ENCODE measurements at places on chromosomes 13 and 19. TPM values are rescaled to one million over a fixed set of nuclear protein-coding genes. Genes with fewer than 3 reads are reported as not detected.

- no peak for DNase-seq
Measured at GRCh38 chr13:60583911-60584753, 187.1 kb downstream of the TDRD3 start.

The LGALS7 gene
- 7.4 TPM for polyA plus RNA-seq

The SHISA7 gene
- polyA plus RNA-seq, result 0.03 TPM

DNA sequence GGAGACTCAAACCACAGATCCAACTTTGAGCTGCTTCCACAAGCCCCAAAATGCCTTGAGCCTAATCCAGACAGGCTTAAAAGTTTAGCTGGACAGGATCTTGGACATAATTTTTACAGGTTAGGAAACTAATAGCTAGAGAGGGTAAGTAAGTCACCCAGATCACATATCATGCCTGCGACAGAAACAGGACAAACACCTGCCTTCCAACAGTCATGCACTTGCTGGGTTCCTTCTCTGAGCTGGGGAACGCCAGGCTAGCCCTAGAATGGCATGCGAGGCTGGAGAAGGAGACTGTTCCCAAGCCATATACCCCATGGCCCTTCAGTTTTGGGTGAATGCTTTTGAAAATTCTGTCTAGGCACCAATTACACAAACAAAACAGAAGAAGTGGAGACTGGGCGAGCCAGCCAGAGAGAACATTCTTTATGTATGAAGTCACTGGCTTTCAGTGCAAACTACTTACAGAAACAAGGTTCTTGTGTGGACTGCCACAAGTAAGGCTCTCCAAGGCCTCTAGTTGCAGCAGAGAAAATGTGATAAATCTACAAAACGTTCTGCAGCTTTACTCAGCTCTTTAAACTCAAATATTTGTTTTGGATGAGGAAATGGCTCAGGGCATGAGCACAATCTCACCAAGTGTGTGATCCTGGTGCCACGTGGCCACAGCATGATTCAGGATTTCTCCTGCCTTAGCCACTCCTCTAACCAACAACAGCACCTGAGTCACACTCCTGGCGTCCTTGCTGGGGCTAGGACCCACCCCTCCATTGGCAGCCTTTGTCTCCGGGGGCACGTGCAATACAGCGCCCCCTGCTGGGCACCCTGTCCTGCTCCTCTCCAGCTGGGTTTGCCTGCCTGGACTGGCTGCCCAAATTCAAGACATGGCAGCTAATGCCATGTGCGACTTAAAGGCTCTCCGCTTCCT is 73.4 kb upstream of the UBL3 start:
- DNase-seq, result peak; percentile 84

The CAMSAP3 gene
- polyA plus RNA-seq, result 0.76 TPM

- DNase-seq, result no peak
Measured at GRCh38 chr13:52665325-52665724, 12.7 kb downstream of the SUGT1 start.
